ENCODE measurements at places on chromosomes 11 and 22. TPM values are rescaled to one million over a fixed set of nuclear protein-coding genes. Genes with fewer than 3 reads are reported as not detected.

Gene HEPACAM
- not detected for total RNA-seq

Gene DKK3
- 48.0 TPM for total RNA-seq

Gene SHISAL1
- 2.1 TPM for total RNA-seq

Gene GPR83
- total RNA-seq: not detected

Gene SYT9
- total RNA-seq: 0.11 TPM

Gene PARVA
- 16.3 TPM for total RNA-seq

Gene BDNF
- 11.9 TPM for total RNA-seq

Gene TNNT3
- total RNA-seq: not detected

Gene TCIRG1
- 75.1 TPM for total RNA-seq

Gene C11orf42
- total RNA-seq: not detected

Gene NOX4
- total RNA-seq: 16.6 TPM

Gene KCNJ11
- total RNA-seq: 0.33 TPM

Gene DBX1
- total RNA-seq: not detected

Gene CHRM1
- total RNA-seq: not detected

Gene CARD18
- not detected for total RNA-seq

Gene HTR3A
- total RNA-seq: not detected

Measured in HT1080 (cell line).